ENCODE measurements at places on chromosomes 3 and 15. TPM values are rescaled to one million over a fixed set of nuclear protein-coding genes. Genes with fewer than 3 reads are reported as not detected.

ROBO2 gene
- total RNA-seq: not detected

GCNT3 gene
- total RNA-seq: not detected

LHFPL4 gene
- total RNA-seq: not detected

CHDH gene
- total RNA-seq: 0.42 TPM

LMLN gene
- 7.4 TPM for total RNA-seq
